AG20443 (cell line): ENCODE measurements at places on chromosomes 5 and 9.

GRCh38 chr5:61802456-61802855, 470.4 kb downstream of the ZSWIM6 start:
- DNase-seq = no peak

GRCh38 chr5:34043099-34043876, at the start of gene C1QTNF3:
Gene C1QTNF3, minus strand, starts transcription at chr5:34043213. Its CDS starts 88 bp downstream, at chr5:34043125.
- no peak for DNase-seq

DNA sequence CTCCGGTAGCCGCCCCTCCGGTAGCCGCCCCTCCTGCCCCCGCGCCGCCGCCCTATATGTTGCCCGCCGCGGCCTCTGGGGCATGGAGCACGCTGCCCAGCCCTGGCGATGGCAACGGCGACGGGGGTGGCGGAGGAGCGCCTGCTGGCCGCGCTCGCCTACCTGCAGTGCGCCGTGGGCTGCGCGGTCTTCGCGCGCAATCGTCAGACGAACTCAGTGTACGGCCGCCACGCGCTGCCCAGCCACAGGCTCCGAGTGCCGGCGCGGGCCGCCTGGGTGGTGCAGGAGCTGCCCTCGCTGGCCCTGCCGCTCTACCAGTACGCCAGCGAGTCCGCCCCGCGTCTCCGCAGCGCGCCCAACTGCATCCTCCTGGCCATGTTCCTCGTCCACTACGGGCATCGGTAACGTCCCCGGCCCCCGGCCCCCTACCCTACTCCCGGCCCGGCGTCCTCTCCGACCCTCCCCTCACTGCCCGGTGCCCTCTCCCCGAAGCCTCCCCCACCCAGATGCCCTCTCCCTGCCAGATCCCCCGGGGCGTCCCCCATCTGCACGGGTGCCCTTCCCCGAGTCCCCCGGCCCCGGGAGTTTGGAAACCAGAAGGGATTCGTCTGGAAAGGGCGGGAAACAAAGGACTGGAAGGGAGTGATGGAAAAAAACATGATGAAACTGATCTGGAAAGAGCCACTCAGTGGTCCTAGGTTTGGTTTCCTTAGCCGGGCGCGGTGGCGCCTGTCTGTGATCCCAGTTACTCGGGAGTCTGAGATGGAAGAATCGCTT, 417 bp downstream of the SRD5A1 start:
- DNase-seq = peak; percentile 64

DNA sequence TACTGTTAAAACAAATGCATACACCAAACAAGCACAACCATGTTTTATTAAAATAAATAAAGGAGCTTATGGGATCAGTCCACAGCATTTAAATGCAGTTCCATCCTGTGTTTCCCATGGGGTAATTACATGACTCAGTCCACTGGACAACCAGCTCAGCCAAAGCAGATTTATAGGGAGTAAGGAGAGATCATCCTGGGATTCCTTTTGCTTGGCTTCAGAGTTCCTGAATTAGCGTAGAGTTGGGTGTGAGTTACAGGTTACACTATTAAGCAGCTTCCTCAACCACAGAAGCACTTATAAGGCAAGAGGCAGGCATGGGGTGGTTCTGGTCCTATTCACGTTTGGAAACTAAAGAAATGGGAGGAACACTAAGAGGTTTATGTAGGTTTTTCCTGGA, 381.1 kb upstream of the ACTBL2 start:
- DNase-seq = peak; percentile 58

DNA sequence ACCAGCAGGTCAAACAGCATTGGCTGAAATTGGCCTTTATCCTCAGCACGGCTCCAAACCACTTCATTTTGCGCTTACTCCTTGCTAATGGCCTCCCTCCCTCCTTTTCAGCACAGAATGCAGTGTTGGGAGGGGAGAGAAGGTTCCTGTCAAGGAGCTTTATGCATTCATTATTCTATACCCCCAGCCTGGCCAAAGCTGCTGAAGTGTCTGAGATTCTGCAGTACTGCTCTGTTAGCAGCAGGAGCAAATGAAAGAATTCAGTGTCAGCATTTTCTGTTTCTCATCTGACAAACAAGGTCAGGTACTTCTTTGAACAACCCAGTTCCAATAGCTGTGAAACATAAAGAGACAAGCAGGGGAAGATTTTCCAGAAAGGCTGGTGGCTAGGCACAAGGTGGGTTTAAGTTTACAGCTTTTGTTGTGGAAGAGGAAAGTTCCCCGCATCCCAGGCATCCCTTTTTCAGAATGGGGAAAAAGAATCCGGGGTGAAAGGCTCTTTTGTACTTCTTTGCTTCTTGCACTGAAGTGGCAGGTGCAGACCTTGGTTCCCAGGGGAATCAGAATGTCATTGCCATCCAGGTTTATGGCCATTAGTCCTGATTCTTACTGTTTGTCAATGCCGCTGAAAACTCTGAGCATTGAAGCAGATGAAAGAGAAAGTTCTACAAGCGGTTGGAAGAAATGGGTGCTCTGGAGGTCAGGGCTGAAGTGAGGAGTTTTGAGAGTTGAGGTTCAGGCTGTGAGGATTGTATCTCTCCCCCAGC, 109.3 kb upstream of the APC start:
- no peak for DNase-seq

DNA sequence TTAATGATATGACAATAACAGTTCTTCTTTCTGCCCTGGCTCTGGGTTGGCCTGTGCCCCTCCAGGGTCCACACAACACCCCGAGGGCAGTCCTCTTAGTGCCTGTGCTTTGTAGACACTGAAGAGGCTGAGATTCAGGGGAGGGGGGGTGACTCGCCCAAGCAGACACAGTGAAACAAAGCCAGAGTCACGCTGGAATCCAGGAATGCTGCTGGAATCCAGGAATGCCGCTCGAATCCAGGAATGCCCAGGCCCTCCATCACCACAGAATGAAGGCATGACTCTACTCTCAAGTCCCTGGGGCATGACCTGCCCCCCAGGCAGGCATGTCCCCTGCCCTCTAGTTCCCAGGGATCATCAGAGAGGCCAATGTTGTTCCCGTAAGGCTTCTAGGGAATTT, 73.1 kb downstream of the LRSAM1 start:
- DNase-seq = peak; percentile 58

GRCh38 chr9:131748411-131748955, 8.6 kb upstream of the RAPGEF1 start:
- DNase-seq = no peak

DNA sequence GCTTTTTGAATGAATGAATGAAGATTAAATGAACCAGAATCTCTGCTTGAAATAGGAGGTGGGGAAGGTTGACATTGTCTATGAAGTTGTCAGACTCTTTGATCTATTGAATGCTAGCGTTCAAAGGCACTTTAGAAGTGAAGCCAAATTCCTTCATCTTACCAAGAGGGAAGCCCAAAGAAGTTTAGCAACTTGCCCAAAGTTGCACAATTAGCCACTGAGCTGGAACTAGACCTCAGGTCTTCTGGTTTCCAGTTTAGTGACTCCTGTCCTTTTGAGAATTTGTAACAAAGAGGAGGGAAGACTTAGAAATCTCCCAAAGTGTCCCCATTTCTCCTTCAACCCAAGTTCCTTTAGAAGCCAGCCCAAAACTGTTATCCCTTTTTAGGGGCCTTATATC, 20.7 kb upstream of the SLC1A3 start:
- DNase-seq = no peak

- no peak for DNase-seq
These were observed 590.5 kb downstream of the CSNK1G3 start for GRCh38 chr5:124102486-124102885.

- no peak for DNase-seq
These were observed 10.0 kb upstream of the SLCO4C1 start for GRCh38 chr5:102306121-102306520.

GRCh38 chr9:31372799-31373587, 1011.5 kb upstream of the ACO1 start:
- no peak for DNase-seq

DNA sequence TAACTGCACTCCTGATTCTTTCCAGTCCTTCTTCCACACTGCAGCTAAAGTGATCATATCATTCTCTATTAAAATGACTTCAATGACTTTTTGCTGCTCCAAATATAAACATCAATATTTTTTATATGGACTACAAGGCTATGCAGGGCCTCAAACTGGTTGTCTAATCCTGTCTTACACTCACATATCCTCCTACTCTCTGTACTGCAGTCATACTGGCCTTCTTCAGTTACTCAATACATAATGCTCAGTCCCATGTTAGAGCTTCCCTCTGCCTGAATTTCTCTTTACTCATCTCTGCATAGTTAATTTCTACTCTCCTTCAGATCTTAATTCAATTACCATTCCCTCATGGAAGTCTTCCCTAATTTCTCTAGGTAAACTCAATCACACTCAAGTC, 3.4 kb downstream of the MEIKIN start:
- DNase-seq = no peak

DNA sequence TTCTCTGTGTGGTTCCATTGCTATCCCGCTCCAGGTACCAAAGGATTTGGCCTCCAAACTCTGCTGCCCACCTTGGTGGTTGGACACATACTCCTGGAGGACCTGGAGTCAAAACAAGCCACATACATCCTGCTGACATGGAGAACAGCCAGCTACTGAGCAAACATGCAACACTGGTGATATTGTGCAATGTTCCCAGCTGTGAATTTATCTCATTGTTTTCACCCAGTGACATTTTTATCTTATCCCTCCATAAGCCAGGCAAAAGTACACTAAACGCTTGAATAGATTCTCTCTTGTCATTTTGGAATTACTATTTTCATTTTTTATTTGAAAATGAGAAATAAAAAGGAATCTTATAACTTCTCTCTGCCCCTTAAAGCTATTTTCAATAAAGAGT, 11.1 kb upstream of the CTSL start:
- peak; percentile 63 for DNase-seq

- no peak for DNase-seq
These were observed 28.6 kb downstream of the LSM11 start for GRCh38 chr5:157772127-157772526.

GRCh38 chr5:134148316-134148715, 28.4 kb downstream of the SKP1 start:
- no peak for DNase-seq

DNA sequence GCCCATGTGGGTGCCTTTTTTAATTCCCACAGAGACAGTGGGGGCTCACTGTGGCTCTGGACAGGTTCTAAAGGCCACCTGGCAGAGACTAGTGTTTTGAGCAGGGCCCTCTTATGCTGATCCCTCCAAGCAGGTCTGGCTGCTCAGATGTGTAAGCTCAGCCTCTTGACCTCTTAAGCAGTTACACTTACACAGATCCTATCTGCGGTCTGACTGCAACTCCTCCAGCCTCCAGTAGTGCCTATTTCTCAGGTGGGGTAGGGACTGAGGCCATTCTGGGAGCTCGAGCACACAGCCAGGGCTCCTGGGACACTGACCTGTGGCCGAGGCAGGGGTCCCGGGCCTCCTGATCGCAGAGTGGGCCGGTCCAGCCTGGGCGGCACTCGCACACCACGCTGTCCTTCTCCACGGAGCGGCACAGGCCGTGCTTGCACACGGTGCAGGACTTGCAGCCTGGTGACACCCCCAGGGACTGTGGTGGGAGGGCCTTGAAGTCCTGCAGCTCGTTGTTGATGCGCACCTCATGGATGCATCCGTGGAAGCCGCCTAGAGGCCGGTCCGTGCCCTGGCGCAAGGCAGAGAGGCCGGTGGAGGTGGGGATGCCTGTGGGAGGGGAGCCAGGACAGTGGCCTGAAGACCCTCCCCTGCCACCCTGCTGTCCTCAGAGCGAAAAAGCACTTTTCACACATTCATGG, 91.9 kb upstream of the PANK3 start:
- DNase-seq = no peak

GRCh38 chr5:150036513-150036912, 36.0 kb downstream of the HMGXB3 start:
- DNase-seq = peak; percentile 95

GRCh38 chr5:171975877-171976667, 30.4 kb downstream of the FBXW11 start:
- no peak for DNase-seq

DNA sequence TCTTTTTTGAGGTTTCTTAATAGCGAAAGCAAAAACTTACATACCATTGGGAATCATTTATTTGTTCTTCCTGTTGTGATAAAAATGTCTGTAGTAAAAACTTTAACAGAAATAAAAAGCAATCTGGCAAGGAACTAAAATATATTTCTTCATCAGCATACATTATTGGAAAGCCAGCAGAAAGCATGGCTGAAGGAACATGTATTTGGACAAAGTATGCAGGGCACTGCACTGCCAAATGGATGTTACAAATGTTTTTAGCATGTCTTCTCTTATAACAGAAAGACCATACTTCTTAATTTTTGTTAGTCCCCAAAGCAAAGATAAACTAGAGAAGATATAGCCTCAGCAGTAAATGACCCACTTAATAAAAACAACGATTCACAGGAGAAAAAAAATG, 80.5 kb downstream of the SMIM15 start:
- DNase-seq = no peak

- no peak for DNase-seq
These were observed 100.1 kb upstream of the DHFR start for GRCh38 chr5:80754900-80755299.
